ENCODE measurements at places on chromosomes 6 and 20.

DNA sequence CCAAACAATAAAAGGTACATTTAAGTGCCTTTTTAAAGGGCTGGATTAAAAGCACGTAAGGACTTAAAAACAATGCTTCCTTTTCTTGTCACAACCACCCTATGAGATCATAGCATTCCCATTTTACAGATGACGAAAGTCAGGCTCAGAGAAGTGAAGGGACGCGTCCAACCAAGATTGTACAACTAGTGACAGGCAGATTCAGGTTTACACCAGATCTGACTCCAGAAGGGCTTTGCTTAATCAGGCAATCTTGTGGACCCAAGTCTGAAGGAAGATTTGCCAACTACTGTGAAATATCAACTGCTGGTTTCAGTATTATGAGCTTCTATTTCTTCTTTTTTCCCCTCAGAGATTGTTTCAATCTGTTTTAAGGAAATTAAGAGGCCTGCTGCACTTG lies 877 bp downstream of the ENPP4 start:
- no peak for DNase-seq

DNA sequence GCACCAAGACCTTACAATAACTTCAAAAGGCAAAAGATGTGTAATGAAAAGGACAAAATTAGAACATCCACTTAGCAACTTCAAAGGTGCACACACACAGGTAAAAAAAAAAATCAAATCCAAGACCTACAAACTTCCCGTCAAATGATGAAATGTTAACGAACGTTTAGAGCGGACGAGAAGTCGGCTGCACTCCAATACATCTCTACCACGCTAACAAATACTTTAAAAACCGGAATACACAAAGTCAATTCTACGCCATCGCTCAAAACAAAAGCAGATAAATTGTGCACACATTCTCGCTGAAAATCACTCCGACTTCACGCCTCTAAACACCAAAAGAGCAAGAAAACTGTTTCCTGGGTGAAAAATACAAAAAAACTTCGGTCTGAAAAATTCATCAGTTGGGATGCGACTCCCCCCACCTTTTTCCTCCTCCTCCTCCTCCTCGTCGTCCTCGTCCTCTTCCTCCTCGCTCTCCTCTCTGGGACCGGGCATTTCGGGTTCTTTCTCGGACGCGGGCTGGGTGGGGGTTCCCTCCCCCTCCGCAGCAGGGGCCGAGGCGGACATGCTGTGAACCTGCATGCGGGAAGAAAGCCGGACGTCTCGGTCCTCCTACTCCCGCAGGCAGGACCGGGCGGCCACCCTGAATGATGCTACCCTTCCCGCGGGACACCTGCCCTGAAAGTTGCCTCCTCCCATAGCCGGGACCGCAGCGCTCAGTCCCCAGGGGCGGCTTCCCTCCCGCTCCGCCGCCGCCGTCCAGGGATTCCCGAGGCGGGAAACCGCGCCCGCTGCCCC lies 712 bp downstream of the DEK start:
- DNase-seq: no peak

- DNase-seq: no peak
These were observed 19.6 kb upstream of the PKHD1 start for GRCh38 chr6:52106994-52107393.

GRCh38 chr6:77143659-77144447 lies 319.4 kb downstream of the HTR1B start:
- no peak for DNase-seq

DNA sequence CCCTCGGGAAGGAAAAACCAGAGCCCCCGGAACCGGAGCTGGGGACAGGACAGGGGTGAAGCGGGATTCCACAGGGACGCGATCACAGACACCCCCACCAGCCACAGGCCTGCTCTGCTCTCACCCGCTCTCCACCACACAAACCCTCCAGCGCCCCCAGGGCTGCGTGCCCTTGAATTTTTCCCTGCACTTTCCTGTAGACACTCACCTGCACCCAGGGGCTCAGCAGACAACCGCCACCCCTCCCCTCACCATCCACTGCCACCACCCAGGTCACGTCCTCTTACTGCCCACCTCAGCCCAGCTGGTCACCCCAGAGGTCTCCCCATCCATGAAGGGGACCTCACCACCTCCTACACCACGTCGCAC lies 631 bp downstream of the ULBP2 start:
- no peak for DNase-seq

- no peak for DNase-seq
These were observed 23.2 kb downstream of the OR2H2 start for GRCh38 chr6:29608131-29608530.

GRCh38 chr20:22914291-22914690 lies 120.8 kb upstream of the SSTR4 start:
- DNase-seq: no peak

DNA sequence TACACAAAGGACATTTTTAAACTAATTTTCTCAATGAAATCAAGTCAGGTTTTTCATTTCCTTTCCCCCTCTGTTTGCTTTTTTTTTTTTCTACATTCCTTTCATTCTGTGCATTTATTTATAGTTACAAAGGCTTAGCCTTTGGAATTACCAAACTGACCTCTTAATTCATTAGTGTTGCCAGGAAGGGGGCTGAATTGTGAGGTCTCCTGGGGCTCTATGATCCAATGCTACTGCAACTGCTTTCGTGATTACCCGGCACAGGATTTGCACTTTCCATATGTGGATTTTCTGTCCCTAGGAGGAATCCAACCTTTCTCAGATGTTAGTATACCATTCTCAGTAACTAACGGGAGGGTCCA lies 35.3 kb downstream of the NEDD9 start:
- no peak for DNase-seq

DNA sequence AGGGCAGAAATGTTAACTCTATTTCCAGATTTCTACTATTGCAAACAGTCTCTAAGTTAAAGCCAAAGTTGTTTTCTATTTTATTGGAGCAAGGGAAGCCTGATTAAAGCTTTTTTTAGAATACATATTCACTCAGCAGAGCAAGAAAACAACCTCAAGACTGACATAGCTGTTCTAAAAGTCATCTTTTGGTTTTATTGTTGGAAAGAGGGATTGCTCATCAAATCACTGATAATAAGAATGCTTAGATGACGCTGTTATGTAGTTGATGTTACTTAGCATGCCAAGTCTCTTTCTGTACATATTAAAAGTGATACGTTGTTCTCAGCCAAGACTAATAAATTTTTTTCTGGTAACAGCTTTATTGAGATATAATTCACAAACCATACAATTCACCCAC lies 172.6 kb upstream of the LAMA2 start:
- no peak for DNase-seq

GRCh38 chr6:147563472-147563871 lies 55.0 kb downstream of the SAMD5 start:
- no peak for DNase-seq

GRCh38 chr20:58242824-58243223 lies 14.4 kb upstream of the ANKRD60 start:
- DNase-seq: no peak

- DNase-seq: no peak
These were observed 521 bp upstream of the RAD21L1 start for GRCh38 chr20:1225263-1225782.

- no peak for DNase-seq
These were observed 44.4 kb downstream of the RNGTT start for GRCh38 chr6:88919032-88919431.

GRCh38 chr6:158782432-158783166 lies 36.6 kb downstream of the EZR start:
- no peak for DNase-seq

GRCh38 chr6:112957536-112957916 lies 610.4 kb downstream of the RFPL4B start:
- DNase-seq: no peak

GRCh38 chr6:45923831-45924391 lies 91.7 kb downstream of the CLIC5 start:
- DNase-seq: no peak

GRCh38 chr6:40583709-40584108 lies 3.5 kb downstream of the LRFN2 start:
- no peak for DNase-seq

GRCh38 chr20:9609887-9610502 lies 95.6 kb downstream of the LAMP5 start:
- peak; percentile 57 for DNase-seq

DNA sequence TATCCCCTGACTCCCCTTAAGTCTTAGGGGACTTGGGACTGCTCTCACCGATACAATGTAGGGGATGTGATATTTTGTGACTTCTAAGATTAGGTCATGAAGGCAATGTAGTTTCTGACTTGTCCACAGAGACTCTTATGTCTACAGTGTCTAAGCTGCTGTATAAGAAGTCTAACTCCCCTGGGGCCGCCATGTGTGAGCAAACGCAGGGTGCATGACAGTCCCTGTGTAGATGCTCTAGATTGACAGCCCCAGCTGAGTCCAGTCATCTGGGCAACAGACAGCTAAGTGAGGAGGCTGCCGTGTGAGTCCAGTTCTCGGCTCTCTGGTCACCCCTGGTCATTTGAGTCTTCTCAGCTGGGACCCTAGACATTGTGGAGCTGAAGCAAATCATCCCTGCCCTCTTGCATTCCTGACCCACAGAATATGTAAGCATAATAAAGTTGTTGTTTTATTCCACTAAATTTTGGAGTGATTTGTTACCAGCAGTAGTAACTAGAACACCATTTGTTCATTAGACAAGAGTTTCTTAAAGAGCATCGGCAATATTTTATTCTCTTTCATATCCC lies 743.3 kb upstream of the CHD6 start:
- no peak for DNase-seq

- DNase-seq: no peak
These were observed 379.4 kb upstream of the MAN1A1 start for GRCh38 chr6:119728935-119729334.

- DNase-seq: no peak
These were observed 97.0 kb upstream of the MAN1A1 start for GRCh38 chr6:119446609-119447008.

DNA sequence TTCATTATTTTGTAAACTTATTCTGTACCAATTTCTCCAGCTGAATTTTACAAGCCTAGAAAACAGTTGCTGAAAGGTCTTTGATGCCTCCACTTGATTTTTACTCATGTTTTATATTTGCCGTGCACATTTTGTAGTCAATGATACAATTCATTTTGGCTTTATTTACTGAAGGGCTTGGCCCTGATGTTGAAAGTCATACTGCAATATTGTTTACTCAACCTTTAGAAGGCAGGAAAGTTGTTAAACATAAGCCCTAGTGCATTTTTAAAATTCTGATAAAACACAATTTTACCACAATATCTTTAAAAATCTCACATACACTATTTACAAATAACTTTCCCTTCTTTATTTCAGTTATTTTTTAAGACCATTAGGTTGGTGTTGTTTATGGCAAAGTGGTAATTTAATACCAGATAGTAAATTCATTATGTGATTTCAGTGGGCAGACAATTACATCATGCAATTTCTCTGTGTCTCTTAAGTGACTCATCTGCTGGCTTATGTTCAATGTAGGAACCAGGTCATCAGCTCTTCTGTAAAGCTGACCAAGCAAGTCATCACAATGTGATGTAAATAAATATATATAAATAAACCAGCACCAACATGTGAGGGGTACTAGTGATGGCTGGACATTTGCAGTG lies 121.1 kb upstream of the SLC35B3 start:
- DNase-seq: no peak

DNA sequence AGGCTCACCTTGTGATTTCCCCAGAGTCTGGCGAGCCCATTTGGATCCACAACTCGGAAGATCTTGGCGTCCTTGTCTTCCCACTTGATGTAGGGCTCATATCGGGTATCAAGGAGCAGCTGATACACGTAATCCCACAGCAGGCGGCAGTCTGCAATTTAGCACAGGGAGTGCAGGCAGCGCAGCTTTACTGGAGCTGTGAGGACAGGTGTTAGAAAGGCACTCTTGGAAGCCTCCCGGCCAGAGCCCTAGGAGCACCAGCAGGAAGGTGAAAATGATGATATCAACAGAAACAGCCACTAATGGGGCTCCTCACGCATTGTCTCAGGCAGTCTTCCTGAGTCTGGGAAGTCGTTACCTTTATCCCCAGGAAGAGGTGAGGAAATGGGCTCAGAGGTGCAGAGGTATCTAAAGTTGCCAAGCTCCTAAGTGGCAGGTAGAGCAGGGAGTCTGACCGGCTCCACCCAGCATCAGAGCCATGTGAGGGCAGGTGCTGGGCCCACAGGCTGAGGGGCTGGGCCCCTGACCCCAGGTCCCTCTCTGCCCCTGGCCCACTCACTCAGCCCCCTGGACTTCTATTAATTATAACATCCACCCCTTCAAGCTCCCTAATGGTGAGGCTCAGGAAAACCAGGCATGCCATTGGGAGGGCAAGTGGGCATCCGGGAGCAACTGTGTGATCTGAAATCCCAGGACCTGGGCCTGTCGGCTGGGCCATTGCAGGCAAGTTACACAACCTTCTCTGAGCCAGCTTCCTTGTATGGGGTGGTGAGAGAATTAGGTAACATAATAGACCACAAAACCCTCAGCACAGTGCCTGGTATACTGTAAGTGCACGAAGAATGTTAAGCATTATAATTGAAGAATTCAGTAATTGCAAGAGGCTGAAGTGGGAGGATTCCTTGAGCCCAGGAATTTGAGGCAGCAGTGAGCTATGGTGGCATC lies 18.3 kb downstream of the ETV7 start:
- no peak for DNase-seq

DNA sequence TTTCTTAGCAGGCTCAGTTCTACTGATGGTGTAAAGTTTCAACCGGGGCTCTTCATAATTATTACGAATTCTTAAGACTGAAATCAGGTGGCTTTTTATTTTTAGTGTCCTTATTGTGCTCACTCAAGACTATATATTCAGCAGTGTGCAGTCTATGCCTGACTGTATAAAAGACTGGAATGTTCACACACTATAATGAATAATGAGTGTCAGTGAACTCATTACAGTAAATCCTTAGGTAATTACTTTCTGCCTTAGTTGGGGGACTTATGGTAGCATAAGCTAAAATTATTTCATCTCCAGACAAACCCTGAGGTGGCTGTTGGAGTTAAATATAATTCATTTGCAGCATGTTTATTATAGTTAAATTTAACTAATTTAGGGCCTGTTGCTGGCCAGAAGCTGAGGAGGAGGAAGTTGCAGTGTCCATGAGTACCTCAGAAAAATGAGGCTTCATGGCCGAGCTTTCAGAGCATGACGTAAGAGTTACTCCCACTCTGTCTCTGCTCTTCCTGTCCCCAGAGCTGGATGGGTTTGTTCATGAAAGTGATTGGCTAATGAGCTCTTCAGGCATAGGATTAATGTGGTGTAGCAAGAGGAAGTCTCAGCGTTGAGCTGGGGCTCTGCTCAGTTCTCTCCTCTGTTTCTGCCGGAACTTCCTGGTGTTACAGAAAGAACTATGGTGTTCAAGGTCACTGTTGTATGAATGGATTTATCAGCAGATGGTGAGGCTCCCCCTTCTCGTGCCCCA lies 335.7 kb downstream of the NRN1 start:
- peak; percentile 63 for DNase-seq
